ENCODE measurements at places on chromosomes 1 and 21.

- no peak for DNase-seq
These were observed 1.2 kb upstream of the ZNF124 start for GRCh38 chr1:247172996-247173395.

- DNase-seq = no peak
These were observed 135.7 kb upstream of the PROX1 start for GRCh38 chr1:213852107-213852506.

GRCh38 chr1:200969726-200970561 is 53.6 kb downstream of the KIF21B start:
- no peak for DNase-seq

- no peak for DNase-seq
These were observed 39.0 kb upstream of the CD5L start for GRCh38 chr1:157880621-157881020.

DNA sequence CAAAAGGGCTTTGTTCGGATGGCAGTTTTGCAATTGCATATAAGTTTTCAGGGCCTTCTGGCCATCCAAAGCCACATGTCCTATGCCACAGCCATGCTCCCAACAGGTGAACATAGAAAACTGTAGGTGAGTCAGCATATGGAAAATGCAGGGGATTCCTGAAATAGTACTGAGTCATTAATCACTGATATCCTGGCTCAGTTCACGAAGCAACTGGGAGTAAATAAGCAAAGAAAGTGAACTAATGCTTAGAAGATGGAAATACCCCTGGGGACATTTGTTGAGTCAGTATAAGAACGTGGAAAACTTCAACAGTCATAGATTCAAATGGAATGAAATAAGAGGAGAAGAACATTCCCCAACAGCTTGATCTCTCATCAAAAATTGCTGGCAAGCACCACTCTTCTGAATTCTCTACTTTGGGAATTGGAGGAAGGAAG is 148.9 kb upstream of the RUNX1 start:
- no peak for DNase-seq

GRCh38 chr1:211613108-211613947 is 34.4 kb upstream of the SLC30A1 start:
- DNase-seq = no peak

DNA sequence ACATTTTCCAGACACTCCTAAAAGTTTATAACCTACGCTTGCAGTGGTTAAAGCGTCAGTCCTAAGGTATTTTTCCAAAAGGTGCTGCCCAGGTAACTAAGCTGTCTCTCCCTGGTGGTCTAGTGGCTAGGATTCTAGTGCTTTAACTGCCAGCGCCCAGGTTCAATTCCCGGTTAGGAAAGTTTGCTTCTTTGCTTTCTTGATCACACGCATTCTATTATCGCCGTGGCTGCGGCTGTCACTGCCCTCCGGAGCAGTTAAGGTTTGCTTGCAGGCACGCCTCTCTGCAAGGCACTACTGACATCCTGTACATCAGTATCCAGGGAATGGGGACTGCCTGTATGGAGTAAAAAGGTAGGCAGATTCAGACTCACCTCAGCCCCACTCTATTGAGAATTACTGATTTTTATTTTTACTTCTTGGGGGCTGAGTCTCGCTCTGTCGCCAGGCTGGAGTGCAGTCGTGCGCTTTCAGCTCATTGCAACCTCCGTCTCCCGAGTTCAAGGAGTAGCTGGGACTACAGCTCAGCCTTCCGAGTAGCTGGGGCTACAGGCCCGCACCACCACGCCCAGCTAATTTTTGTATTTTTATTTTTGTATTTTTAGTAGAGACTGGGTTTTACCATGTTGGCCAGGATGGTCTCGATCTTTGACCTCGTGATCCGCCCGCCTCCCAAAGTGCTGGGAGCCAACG is 53.2 kb upstream of the CFAP126 start:
- no peak for DNase-seq

DNA sequence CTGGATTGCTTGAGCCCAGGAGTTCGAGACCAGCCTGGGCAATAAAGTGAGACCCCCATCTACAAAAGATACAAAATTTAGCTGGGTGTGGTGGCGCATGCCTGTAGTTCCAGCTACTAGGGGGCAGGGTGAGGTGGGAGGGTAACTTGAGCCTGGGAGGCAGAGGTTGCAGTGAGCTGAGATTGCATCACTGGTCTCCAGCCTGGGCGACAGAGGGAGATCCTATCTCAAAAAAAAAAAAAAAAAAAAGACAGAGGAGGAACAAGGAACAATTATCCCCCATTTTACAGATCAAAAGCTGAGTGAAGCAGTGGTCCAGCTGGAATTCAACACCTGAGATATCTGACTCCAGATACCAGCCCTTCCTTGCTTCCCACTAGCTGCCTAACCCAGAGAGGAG is 34.8 kb downstream of the L1TD1 start:
- DNase-seq = no peak

GRCh38 chr1:177278626-177279390 is 108.0 kb downstream of the BRINP2 start:
- no peak for DNase-seq

DNA sequence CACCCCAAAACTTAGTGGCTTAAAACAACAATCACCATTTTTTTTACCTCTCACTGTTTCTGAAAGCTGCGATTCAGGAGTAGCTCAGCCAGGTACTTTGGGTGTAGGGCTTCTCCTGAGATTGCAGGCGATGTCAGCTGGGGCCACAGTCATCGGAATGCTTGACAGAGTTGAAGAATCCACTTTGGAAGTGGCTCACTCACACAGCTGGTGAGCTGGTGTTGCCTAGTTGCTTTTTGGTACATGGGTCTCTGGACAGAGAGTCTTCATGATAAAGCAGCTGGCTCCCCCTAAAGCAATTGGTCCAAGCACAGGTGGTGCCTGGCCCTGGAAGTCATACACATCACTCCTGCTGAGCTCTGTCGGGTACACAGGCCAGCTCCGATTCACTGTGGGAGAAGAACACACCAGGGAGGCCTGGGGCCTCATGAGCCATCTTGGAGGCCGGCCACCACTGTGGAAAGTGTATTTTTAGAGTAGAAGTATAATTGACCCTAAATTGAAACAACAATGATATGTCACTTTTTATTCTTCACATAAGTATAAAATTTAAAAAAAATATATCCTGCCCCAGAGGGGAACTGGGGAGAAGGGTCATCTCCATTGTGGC is 75.2 kb upstream of the GALNT2 start:
- no peak for DNase-seq

GRCh38 chr1:164602101-164602422 is 43.1 kb downstream of the PBX1 start:
- DNase-seq = no peak

GRCh38 chr1:64001038-64001437 is 202.4 kb upstream of the UBE2U start:
- no peak for DNase-seq

- no peak for DNase-seq
These were observed 9.0 kb downstream of the CFH start for GRCh38 chr1:196660852-196661251.

DNA sequence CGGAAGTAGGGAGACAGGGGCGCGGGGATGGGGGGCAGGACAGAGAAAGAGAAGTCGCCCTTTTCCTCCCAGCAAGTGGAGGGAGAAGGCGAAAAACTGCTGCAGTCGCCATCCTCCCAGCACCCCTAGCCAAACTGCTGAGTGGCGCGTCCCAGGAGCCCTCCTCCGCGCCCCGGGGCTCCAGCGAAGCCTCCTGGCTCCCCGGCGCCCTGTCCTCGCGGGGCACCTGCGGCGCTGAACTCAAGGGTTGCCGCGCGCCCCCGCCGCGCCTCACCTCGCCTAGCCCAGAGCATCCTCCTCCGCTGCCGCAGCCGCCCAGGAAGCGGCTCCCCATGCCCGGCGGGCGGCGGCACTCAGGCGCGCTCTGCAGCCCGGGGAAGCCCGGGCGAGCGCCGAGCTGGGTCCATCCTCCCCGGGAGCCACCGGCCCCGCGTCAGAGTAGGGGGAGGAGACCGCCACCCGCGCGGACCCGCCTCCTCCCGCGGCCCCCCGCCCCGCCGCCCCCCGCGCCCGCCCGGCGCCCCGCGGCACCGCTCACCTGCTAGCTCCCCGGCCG is at the start of gene DAB1:
DAB1 (minus strand) TSS at position 405 of the 556 bp plus-strand sequence. CDS start 133,030 bp downstream, outside the sequence.
- DNase-seq = no peak

DNA sequence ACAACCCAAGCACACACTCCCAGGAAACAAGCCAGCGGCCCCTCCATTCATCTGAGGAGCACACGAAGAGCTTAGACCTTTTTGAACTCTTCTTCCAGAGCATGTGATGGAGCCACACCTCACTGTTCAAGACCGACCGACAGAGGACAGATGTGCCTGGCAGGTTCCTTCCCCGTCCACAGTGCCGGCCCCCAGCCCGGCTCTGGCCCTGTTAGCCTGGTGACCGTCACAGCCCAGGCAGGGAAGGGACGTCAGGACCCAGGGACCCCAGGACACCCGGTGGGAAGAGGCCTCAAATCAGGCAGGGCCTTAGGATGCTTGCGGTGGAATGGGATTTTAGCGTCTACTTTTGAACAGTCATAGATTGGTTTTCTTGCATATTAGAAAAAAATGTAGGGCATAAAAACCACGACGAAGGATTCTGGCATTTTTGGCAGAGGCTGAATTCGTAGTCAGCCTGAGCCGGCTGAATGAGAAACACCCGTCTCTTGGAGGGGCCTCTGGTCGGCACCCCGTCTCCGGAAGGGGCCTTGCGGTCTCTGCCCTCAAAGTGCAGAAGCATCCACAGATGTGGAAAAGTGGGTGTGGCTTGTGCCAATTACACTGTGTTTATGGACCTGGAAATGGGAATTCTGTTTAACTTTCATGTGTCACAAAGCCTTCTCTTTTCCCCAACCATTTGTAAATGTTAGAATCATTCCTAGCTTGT is 79.3 kb downstream of the SIK1 start:
- DNase-seq = no peak

DNA sequence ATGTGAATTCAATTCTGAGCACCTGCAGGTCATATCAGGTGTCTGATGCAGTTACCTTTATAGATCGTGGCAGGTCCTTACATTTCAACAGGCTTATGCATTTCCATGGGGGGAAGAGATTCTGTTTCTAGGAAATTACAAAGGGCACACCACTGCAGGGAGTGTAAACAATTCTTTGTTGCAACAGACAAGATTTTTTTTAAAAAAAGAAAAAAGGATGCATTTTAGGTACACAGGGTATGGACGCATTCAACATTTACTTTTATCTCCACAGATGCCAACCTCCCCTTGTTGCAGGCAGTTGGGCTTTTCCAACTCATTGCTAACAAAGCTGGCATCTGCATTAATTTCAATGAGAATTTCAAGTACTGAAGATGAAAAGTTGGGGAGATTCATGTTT is 13.5 kb upstream of the TEKT2 start:
- no peak for DNase-seq

GRCh38 chr1:115214098-115214497 is 124.0 kb downstream of the NGF start:
- no peak for DNase-seq

GRCh38 chr1:107262467-107263286 is 121.8 kb downstream of the NTNG1 start:
- no peak for DNase-seq

All from stimulated activated CD4-positive, alpha-beta T cell treated with anti-CD3 and anti-CD28 coated beads, Interleukin-4, amount 100 ng/mL, for 24 hours (primary cell).